ENCODE measurements at places on chromosomes 12 and 14.

- no peak for DNase-seq
Measured at GRCh38 chr12:105721051-105721825, 390.7 kb downstream of the C12orf75 start.

DNA sequence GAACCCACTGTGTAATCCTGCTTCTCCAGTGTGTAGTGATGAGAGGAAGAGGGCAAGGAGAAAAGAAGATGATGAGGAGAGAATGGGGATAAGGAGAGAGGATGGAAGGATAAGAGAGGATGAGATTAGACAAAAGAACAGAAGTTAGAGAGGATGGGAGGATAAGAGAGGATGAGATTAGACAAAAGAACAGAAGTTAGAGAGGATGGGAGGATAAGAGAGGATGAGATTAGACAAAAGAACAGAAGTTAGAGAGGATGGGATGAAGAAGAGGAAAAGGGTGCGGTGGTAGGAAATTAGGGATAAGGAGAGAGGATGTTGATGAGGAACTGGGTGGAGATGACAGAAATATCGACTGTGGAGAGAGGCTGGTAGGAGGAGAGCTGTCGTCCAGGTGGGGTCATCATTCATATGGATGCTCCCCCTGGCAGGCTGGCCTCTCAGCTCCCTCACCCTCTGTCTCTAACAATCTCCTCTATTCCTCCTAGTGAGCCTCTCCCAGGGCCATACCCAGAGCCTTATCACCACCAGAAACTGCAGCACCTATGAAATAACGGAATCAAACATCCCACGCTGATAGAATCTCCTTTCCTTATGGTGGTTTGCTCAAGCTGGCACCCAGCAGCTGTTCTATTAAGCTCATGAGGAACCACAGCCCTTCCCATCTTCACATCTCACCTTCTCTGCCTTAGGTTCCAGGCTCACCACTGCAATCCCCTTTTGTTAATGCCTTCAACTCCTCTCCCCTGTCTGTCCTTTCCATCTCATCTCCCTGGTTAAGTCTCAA, 6.0 kb upstream of the CIROP start:
- no peak for DNase-seq

DNA sequence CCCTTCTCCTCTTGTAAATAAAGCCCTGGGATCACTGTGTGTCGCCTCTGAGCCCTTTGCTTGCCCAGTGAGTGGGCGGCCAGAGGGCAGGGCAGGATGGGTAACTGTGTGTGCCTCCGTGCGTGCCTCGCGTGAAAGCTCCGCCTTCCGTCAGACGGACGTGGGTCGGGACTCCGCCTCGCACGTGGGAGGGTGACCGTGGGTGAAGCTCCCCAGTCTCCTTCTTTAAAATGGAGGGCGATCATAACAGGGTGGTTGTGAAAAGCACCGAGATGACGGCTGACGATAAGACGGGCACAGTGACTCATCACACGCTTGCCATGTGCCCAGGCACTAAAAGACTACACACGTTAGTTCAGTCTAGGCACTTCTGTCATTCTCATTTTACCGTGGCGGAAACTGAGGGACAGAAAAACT, 9.2 kb downstream of the PHB2 start:
- no peak for DNase-seq

DNA sequence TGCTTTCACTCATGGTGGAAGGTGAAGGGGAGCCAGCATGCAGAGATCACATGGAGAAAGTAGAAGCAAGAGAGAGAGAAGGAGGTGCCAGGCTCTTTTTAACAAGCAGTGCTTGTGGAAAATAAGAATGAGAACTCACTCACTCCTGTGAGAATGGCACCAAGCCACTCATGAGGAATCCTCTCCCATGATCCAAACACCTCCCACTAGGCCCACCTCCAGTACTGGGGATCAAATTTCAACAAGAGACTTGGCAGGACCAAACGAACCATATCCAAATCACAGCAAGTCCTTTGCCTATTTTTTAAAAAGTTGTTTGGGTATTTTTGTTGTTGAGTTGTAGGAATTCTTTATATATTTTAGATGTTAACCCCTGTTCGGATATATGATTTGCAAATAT, 245.9 kb upstream of the ARID2 start:
- DNase-seq: no peak

DNA sequence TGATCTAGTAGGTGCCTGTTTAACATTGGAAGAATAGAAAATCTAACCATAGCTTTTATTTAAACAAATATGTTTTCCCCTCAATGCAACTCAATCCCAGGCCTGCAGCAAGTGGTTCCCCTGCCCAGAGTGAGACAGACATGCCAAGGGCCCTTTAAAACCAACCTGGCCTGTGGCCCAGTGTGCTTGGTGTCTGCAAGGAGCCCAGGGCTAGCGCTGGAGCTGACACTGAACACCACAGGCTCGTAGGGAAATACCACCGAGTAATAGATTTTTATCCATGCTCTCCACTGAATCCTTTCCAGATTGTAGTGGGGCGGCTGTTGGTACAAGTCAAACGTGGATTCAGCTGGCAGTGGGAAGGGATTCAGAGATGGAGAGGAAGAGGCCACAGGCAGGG, 95.6 kb upstream of the NRXN3 start:
- DNase-seq: no peak

- DNase-seq: no peak
Measured at GRCh38 chr12:117141097-117141898, 42.1 kb upstream of the TESC start.

DNA sequence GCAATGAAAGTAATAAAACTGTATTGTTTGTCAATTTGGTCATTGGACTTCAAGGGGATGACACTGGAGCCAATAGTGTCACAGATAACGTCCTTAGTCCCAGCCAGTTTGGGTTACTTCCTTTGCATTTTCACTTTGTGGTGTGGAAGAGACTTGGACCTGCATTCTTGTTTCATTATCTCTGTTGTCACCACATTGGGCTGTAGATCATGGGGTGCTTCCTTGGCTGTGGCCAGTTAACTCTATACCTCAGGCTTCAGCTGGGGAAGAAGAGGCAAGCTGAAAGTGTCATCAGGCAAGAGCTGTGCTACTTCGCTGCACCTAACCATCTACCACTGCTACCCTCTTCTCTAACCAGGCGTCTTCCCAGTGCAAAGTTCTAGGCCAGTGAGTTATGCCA, 15.1 kb upstream of the CISTR start:
- DNase-seq: no peak

DNA sequence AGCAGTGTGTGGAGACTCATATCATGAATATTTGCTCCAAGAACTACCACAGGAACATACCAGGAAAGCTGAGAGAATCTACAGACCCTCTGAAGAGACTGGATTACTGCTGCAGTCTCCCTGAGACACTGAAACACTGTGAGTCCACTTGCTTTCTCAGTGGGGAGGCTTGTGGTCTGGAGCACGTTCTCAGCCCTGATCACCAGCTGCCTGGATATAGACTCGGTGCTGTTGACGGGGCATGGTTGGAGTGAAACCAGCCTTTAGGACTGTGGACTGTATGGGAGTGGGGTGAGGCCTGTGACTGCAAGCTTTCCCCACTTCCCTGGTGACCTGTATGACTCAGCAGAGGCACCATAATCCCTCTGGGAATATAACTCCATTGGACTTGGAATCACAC, 525.8 kb upstream of the FBXO33 start:
- DNase-seq: no peak

GRCh38 chr12:46214668-46215436, 54.0 kb downstream of the SLC38A1 start:
- no peak for DNase-seq

DNA sequence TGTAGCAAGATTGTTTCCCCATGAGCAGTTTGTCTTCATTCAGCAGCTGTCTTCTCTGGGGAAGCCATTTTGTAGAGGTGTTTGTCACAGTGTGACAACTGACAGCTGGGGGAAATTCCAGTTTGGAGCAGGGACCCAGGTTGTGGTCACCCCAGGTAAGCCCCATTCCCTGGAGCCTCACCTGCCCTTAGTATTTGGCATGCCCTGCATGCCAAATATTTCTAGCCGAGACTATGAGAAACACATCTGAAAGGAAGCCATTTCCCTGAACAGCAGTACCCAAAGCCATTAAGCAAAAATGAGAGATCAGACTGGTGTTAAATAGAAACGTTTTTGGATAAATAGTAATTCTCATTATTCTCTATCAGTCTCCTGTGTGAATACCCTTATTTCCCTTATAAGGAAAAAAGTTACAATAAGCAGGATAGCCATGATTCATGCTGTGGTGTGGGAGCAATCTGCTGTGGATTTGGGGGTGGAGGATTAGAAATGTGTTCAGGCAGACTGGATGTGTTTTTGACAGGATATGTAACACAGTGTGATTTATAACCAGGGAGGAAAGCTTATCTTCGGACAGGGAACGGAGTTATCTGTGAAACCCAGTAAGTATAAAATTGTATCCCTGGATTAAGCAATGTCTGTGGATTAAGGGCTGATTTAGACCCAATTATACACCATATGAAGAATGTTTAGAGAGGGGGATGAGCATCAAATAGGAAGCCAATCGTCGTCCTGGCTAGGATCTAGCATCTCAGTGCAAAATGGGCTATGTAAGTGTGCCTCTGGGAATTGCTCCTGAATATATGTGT, 68.9 kb downstream of the DAD1 start:
- no peak for DNase-seq

GRCh38 chr14:54617467-54617866, 50.5 kb downstream of the SAMD4A start:
- DNase-seq: no peak

GRCh38 chr14:59333668-59334067, 131.5 kb downstream of the GPR135 start:
- DNase-seq: no peak

GRCh38 chr12:81176796-81177195, 98.9 kb downstream of the ACSS3 start:
- no peak for DNase-seq

GRCh38 chr12:1839956-1840951, 19.9 kb downstream of the LRTM2 start:
- no peak for DNase-seq

GRCh38 chr12:115872919-115873357, 404.6 kb downstream of the MED13L start:
- no peak for DNase-seq

DNA sequence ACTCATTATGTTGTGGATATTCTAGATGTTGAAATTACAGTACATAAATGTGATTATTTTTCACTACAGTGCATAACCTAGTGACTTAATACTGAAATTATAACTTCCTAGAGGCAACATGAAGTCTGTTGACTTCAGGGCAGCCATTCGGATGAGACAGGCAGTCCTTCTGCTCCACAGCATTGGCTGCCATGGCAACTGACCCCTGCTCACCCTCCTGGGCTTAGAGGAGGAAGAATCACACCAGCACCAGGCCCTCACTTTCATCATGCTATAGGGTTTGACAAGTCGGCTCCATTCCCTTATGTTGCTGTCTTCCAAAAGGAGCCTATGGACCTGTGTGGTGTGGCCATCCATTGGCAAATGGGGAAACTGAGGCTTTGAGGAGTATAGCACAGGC, 233.5 kb upstream of the TMEM132C start:
- DNase-seq: no peak

DNA sequence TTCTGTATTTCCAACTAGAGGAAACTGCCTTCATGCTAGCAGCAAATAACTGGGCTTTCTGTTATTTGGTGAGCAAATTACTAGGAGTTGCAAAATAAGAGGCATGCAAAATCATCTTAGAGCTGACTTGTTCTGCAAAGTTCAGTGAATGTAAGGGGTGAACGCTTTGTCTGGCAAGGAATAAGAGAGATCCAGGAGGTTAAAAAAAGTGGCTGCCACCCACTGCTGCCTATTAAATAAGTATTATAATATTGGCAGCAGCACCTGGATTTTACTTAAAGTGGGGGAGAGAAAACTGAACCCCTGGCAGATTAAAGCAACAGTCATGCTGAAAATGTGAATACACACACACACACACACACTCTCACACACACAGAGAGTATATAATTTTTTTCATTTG, 557.0 kb downstream of the FLRT2 start:
- DNase-seq: no peak

- DNase-seq: no peak
Measured at GRCh38 chr14:33454022-33454595, 496.8 kb downstream of the EGLN3 start.

DNA sequence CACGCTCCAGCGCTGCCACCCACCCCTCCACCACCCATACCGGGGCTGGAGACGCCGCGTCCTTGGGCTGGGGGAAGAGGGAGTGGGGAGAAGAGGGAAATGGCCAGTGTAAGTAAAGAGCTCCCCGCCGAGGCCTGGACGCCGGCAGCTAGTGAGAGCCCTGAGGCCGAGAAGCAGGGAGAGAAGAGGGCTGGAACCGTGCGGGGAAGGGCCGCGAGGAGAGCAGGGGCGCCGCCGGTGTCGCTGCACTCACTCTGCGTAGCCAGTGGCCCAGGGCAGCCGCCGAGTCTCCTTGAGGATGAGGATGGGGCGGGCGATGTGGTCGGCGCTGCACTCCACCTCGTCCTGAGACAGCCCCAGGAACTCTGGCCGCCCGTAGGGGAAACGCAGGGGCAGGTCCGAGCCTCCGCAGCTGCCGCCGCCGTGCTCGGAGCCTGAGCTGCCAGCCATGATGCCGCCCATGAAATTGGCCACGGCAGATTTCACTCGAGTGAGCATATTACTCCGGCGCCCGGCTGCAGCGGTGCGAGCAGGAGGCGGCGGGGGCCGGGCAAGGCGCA, 631 bp downstream of the PPM1H start:
- no peak for DNase-seq

GRCh38 chr12:52542157-52542556, 10.8 kb downstream of the KRT71 start:
- DNase-seq: no peak

- peak; percentile 20 for DNase-seq
Measured at GRCh38 chr14:56759633-56760032, 50.6 kb downstream of the OTX2 start.

DNA sequence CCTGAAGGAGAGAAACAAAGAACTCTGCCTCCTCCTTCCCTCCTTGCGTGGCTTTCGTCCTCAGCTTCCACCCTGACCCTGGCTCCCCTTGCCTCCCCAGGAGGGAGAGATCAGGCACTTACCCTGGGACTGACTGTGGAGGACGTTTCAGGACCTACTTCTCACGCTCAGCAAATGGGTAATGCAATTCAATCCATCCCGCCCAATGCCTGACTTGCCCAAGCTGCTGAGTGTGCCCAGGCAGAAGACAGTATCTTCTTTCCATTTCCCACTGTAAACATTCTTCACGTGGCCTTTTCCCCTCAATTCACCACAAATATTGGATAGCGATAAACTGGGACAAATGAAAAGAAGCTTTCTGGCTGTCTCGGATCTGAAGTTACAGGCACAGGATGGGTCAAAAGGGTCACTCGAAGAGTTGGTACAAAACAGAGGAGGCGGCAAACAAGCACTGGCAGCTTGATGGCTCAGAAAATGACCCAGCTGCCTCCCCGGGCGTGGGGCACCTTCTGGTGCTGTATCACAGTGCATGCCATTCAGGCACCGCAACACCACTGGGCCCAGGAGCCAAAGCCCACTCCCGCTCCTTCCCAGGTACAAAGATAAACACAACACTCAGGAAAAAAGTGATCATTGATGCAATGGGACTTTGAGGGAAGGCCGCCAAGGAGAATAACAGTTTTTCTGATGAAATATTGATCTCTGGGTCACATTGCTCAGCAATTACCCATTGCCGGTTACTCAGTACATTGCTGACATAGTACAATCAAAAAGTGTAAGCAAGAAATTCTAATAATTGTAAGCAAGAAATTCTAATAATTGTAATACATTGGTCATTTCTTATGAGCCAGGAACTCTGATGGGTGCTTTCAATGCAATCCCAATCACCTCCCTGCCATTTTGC, 65.8 kb downstream of the TRIM9 start:
- DNase-seq: no peak

Measured in NCI-H2081 treated with DMSO at 0.1 percent for 48 hours (cell line).